ENCODE measurements at places on chromosomes 2 and 18. TPM values are rescaled to one million over a fixed set of nuclear protein-coding genes. Genes with fewer than 3 reads are reported as not detected.

- no peak for DNase-seq
Observed at GRCh38 chr2:64649626-64650025, 4.1 kb downstream of the SERTAD2 start.

DNA sequence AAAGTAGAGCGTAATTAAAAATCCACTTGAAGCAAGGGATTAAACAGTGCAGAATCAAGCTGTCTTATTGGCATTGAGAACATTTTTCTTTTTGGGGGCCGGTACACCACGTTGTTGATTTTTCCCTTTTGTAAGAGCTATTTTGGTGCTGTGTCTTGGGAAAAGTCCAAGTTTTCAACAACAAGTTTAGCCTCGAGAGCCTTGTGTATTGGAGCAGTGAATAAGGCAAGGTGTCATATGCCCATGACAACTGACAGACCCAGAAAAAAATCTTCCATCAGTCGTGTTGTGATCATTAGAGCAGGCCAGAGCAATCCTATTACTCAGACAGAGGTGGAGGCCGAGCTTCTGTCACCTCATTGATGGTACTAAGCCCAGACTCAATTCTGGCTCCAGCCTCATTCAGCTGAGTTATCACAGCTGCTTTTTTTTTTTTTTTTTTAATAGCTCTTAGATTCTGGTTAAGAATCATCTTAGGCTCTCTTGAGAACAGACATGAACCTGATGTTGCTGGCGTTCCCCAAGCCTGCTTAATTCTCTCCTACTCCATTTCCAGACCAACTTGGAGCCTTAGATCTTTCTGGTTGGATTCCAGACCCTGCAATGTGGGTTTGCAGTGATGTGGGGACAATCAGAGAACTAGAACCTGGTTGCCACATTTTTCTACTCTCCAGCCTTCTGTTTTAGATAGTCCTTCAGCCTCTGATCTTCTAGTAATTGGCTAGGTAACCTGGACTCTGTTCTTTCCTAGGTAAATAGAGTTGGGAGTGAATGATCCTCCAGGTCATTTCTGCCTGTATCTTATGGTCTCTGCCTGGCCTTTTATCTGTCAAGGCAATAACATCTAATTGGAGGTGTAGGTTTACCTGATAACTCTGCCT lies 43.1 kb downstream of the MOGAT1 start:
- no peak for DNase-seq

GRCh38 chr18:63098018-63098981 lies 221.3 kb downstream of the BCL2 start:
- DNase-seq, result no peak

GRCh38 chr18:8288472-8289195 lies 320.6 kb upstream of the RAB12 start:
- no peak for DNase-seq

Gene CNDP1
- 0.20 TPM for total RNA-seq

Gene BMPR2
- 11.3 TPM for total RNA-seq

GRCh38 chr18:3842844-3843243 lies 392.9 kb downstream of the TGIF1 start:
- DNase-seq, result no peak

- DNase-seq, result no peak
Observed at GRCh38 chr2:28929581-28929980, 35.1 kb downstream of the WDR43 start.

GRCh38 chr2:191486584-191487320 lies 191.2 kb upstream of the NABP1 start:
- no peak for DNase-seq

Gene NEU2
- total RNA-seq, result not detected
